ENCODE measurements at places on chromosomes 5 and 9. TPM values are rescaled to one million over a fixed set of nuclear protein-coding genes. Genes with fewer than 3 reads are reported as not detected.

- DNase-seq: no peak
Measured at GRCh38 chr9:93121316-93122241, 12.5 kb downstream of the NINJ1 start.

GRCh38 chr5:74017786-74018211, 391.8 kb downstream of the ARHGEF28 start:
- no peak for DNase-seq

- no peak for DNase-seq
Measured at GRCh38 chr9:130542457-130543228, 36.7 kb upstream of the FUBP3 start.

The NMUR2 gene
- not detected for total RNA-seq

The EFNA5 gene
- total RNA-seq: 72.8 TPM

The SPATA31A3 gene
- not detected for total RNA-seq

The POC5 gene
- 5.9 TPM for total RNA-seq

The HSD17B4 gene
- total RNA-seq: 155 TPM

The FOXD4 gene
- total RNA-seq: 0.20 TPM

The SWI5 gene
- 17.5 TPM for total RNA-seq
